ENCODE measurements at places on chromosomes 3 and 15.

DNA sequence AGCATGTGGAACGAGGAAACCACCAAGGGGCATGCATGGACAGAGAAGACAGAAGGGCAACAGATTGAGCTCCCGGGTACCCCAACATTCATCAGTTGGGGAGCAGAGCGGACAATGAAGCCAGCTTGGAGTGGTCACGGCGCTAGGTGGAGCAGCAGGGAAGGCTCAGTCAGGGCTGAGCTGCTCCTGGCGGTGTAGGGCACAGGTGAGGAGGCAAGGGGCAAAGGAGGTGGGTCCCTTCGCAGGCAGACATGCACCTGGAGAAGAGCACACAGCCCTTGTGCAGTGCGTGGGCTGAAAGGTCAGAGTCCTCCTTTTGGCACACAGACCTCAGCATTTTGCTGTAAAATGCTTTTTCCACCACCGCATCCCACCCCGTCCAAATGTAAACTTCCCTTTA, 90.0 kb upstream of the SLC6A6 start:
- DNase-seq, result no peak

DNA sequence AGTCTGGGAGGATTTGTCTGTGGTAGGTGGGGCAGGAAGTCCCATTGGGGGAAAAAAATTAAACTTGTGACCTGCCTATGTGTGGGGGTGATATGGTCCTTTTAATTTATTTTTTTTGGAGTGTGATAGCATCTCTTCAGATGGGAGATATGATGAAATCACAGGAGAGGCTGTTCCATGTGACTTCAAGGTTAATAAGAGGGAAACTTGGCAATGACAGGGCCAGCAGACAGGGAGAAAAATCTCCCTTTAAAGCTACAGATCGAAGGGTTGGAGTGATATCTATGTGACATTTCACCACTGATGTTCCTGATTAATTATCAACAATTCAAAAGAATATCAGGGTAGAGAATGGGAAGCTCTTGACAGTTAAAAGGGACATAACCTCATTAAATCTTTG, 886.9 kb downstream of the TUSC7 start:
- DNase-seq, result no peak

- DNase-seq, result no peak
Observed at GRCh38 chr15:57306944-57307411, 69.3 kb upstream of the CGNL1 start.

DNA sequence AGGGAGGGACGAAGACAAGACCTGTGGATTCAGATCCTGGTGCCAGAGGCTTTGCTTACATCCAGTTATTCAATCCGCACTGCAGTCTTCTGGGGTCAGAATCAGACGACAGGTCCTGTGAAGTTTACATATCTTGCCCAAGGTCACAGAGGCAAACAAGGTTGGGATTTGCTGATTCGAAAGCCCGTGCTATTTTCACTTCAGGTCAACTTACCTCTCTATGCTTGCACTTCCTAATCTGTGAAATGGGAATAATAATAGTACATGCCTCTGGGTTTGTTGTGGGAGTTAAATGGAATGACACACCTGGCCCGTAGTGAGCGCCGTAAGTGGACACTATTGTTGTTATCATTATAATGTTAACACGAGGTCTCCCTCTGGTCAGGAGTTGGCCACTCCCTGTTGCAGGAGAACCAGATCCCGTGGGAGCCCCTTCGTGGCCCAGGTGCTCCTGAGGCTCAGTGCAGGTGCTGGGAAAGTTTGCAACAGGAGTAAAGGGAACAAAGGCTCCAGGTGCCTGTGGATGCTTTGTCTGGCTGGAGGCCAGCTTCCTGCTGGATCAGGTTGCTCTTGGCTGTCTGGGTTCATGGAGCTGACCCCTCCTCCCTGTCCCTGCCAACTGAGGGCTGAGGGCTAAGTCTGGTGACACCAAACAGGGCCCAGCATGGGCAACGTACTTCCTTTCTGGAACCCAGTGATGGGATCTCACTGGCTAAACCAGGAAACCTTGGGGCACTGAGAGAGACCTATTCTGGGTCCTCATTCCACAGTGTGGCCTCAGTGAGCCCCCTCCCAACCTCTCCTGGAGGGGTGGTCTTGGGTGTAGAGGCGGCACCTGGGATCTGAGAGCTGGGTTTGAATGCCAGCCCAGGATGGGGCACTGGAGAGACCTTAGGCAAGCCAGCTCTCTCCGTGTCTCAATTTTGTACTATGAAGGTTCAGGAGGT, 40.1 kb upstream of the SEMA4B start:
- DNase-seq, result peak; percentile 26

GRCh38 chr15:31396881-31397560, 70.4 kb downstream of the KLF13 start:
- peak; percentile 80 for DNase-seq

- DNase-seq, result no peak
Observed at GRCh38 chr3:44903314-44903713, 28.9 kb downstream of the TGM4 start.

GRCh38 chr15:101316529-101316928, 21.5 kb upstream of the SNRPA1 start:
- DNase-seq, result no peak

DNA sequence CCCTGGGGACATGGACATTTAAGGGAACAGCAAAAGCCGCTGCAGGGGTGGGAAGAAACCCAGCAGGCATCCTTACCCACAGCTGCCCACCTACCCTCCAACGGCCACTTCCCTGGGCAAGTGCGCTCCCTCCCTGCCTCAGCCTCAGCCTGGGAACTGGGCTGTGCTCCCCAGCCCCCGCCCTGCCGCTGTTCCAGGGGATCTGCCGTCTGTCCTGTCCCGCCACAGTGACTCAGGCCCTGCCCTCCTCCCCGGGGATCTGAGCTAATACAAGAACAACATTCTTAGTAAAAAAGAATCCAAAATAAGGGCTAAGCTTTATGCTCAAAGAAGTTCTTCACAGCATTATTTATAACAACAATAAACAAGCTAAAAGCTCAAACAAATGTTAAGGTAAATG, 7.4 kb upstream of the IQSEC1 start:
- DNase-seq, result no peak

- DNase-seq, result no peak
Observed at GRCh38 chr3:141250828-141251227, 19.2 kb downstream of the PXYLP1 start.

- DNase-seq, result no peak
Observed at GRCh38 chr3:178067721-178068120, 468.5 kb upstream of the KCNMB2 start.
